Stimulated activated CD4-positive, alpha-beta T cell treated with anti-CD3 and anti-CD28 coated beads, TNF-alpha, amount 100 ng/mL, for 24 hours (primary cell): ENCODE measurements at places on chromosomes 1 and 21.

DNA sequence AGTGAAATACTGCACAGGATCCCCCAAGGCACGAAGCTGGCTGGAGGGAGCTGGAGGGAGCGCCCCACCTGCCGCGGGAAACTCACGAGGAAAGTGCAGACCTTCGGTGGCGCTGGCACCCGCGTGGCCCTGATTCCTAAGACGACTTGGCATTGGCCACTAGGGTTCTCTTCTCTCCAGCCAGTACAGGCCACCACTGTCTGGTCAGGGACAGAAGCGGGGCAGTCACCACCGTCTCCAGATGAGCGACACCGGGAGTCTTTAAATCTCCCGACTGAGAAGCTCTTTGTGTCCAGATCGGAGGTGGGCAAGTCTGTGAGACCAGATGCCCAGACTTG is 19.2 kb upstream of the CHIA start:
- no peak for DNase-seq

DNA sequence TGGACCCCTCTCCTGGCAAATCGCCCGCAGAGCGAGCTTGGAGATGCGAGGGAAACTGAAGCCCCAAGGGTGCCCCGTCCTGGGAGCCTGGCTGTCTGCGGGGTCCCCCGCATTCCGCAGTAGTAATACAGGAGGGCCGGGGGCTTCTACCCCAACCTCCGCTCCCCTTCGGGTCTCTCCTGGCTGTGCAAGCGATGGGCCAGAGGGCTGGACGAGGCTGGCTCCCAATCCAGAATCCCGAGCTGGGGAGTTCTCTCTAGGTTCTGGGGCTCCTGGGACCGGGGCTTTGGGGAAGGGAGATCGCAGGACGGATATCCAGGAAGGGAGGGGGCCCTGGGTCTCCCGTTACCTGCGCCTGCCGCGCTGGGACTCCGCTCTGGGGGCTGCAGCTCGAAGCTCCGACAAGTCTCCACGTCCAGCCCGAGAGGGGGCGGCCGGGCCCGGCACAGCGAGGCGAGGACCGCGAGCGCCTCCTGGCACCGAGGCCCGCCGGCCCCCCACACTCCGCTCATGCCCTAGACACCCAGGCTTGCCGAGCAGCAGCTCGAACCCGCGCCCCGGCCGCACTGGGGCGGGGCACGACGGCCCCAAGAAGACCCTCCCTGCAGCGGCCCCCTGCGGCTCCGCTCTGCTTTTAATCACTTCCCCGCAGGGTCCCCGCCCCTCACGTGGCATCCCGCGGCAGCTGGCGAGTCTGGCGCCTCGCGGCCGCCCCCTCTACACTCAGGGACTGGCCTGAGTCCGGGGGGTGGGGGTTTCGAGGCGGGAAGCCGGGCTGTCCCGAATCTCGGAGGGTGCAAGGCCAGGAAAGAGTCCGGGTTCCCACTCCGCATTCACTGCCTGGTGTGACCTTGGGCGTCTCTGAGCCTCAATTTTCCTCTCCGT is at the start of gene SYT6:
Gene SYT6, minus strand, starts transcription at position 609 of the 885 bp plus-strand sequence. Its CDS starts 97 bp downstream, at position 512.
- no peak for DNase-seq

GRCh38 chr1:233625087-233625486 is 11.2 kb downstream of the KCNK1 start:
- DNase-seq = no peak

- DNase-seq = no peak
These were observed 17.0 kb upstream of the KNCN start for GRCh38 chr1:46568461-46568891.

- no peak for DNase-seq
These were observed 13.8 kb downstream of the PSEN2 start for GRCh38 chr1:226884116-226884625.

- DNase-seq = no peak
These were observed 31.8 kb upstream of the DISP1 start for GRCh38 chr1:222783051-222783450.

DNA sequence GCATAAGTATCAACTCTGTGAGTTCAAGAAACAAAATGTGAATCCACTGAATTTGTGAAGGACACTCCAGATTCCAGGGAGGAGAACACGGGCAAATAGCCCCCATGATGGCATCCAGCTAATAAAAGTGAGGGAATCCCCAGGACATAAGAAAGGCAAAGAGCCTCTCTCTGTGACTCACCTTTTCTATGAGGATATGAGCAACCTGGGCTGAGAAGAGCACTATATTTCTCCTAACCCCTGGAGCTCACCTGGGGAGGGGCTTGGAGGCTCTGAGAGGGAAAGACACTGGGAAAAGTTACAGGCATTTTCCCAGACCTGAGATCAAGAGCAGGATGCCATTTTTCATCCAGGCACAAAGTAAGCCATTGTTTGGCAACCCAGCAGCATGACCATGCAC is 1298.8 kb downstream of the PLA2G4A start:
- DNase-seq = no peak

GRCh38 chr21:32008714-32009113 is 135.9 kb downstream of the HUNK start:
- no peak for DNase-seq
